ENCODE measurements at places on chromosomes 1 and 21.

DNA sequence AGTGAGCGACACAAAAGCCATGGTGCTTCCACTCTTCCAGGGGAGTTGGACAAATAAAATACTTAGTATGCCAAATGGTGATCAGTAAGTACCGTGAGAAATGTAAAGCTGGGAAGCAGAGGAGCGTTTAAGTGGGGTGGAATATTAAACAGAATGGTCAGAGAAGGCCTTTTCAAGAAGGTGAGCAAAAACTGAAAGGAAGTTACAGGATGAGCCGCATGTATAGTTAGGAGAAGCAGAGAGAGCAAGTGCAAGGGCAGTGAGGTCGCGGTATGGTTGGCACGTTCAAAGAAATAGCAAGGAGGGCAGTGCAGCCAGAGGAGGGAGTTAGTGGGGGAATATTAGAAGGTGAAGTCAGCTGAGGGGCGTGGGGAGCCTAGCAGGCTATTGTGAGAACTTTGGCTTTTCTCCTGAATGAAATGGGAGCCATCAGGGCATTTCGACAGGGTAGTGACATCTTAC, 748 bp upstream of the ATP6V0B start:
- no peak for DNase-seq

- DNase-seq, result no peak
Observed at GRCh38 chr21:43370888-43371570, 55.9 kb downstream of the SIK1 start.

- no peak for DNase-seq
Observed at GRCh38 chr1:183029591-183030000, 6.4 kb downstream of the LAMC1 start.

DNA sequence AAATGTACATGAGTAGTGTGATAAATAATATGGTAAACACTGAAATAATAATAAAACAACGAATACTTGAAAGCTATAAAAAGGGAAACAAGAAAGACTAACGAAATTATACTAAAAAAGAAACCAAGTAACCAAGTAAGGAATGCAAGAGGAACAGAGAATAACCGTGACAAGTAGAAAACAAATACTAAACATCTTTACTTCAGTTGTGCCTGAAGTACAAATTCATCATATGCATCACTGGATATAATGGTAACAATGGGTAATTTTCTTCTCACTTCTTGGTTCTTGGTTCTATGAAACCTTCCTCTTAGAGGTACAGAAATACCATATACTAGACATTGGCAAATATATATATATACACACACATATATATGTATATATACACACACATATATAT, 1093.6 kb upstream of the B3GALT2 start:
- DNase-seq, result no peak

- no peak for DNase-seq
Observed at GRCh38 chr1:87730274-87731216, 401.9 kb downstream of the LMO4 start.

- DNase-seq, result no peak
Observed at GRCh38 chr1:235892202-235892601, 25.5 kb upstream of the LYST start.

- DNase-seq, result no peak
Observed at GRCh38 chr1:77350012-77350770, 68.4 kb downstream of the AK5 start.

GRCh38 chr1:24536391-24536840, 19.5 kb upstream of the NCMAP start:
- DNase-seq, result peak; percentile 56

DNA sequence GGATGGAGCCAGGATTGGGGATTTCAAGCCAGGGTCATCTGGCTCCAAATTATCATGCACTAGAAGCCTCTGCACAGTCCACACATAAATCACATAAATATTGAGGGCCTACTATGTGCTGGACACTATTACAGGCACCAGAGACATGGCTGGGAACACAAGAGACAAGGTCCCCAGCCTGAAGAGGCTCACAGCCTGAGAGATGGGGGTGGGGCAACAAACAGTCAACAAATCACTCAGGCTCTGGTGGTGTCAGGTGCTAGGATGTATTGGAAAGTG, 41.6 kb upstream of the LAPTM5 start:
- DNase-seq, result no peak

GRCh38 chr1:54604572-54605370, 18.6 kb downstream of the FAM151A start:
- DNase-seq, result no peak

- DNase-seq, result no peak
Observed at GRCh38 chr1:50342525-50342924, 80.7 kb downstream of the DMRTA2 start.

- DNase-seq, result no peak
Observed at GRCh38 chr1:53455364-53455991, 3.7 kb upstream of the DMRTB1 start.

- no peak for DNase-seq
Observed at GRCh38 chr1:23718482-23718881, 24.8 kb upstream of the ELOA start.

GRCh38 chr1:227445746-227446145, 117.6 kb upstream of the ZNF678 start:
- no peak for DNase-seq

DNA sequence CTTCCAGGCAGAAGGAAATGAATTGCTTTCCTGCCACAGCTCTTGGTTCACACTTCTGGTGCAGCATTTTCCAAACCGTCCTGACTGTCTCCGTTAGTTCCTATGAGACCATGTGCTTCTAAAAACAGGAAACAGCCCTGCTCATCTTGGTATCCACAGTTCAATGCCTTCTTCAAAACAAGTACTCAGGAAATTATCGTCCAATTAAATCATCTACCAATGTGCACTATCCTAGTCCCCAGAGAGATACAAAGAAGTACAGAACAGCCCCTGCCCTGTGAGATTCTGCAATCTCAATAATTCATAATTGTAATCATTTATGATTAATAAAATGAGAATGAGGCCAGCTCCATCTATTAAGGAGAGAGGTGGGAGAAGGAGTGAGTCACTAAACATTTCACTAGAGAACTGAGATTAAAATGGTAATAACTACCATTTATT, 11.2 kb downstream of the CLEC20A start:
- no peak for DNase-seq
